Germinal center (tissue), 1 donor: ENCODE measurements at places on chromosomes 13 and 19.

GRCh38 chr13:34867590-34867989 is 74.5 kb upstream of the NBEA start:
- no peak for DNase-seq

GRCh38 chr13:37870895-37871550 is 1.5 kb upstream of the TRPC4 start:
- DNase-seq: no peak

DNA sequence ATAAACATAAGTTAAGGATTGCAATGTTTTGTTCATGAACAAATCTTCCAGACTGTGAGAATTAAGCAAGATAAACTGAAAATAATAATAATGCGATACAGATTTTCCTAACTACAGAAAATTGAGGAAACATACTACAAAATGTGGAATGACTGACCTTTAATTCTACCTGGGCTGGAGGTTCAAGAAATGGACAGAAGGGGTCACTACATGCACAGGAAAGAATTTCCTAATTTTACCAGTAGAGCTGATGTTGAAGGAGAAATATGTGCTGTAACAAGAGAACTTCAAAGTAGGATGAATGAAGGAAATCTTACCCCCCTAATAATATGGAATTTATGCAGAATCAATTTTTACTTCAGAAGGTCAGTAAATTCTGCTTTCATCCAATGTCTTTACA is 62.3 kb downstream of the ZNF627 start:
- DNase-seq: no peak

DNA sequence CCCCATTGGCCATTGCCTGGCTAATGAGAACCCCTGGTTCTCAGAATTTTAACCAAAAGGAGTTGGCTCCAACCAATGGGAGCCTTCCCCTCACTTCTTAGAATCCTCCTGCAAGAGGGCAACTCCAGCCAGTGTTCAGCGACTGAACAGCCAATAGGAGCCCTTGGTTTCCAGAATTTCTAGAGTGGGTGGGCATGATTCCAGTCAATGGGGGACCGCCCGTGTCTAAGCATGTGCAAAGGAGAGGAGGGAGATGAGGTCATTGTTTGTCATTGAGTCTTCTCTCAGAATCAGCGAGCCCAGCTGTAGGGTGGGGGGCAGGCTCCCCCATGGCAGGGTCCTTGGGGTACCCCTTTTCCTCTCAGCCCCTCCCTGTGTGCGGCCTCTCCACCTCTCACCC is 9.5 kb upstream of the SWSAP1 start:
- DNase-seq: no peak

DNA sequence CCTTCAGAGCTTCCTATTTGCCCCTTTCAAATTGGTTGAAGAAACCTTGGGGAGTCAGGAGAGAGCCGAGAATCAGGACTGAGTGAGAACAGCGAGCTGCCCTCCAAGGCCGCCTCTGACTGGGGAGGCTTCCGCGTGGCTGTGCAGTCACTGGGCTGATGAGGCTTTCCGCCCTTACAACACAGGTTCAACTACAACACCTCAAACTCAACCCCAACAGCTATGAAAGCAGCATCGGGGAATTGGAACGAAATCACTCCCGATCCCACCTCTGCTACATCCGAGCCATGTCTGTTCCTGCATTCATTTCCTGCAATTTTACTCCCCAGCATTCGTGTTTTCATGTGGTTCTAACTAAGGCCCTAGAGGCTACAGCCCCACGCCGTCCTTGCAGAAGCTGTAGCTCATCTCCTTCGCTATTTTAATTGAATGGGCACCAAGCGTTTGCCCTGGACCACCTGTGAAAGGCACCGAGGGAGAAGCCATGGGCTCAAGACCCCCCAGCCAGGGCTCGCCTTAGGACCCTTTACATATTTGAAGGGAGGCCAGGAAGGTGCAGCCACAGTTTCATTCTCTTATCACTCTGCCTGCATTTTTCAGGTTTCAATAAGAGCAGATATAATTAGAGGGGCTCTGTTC is 12.3 kb upstream of the RASA3 start:
- no peak for DNase-seq

- peak; percentile 13 for DNase-seq
Observed at GRCh38 chr19:54660964-54661363, 1.8 kb upstream of the LILRB4 start.

- no peak for DNase-seq
Observed at GRCh38 chr19:6465006-6465405, 935 bp downstream of the CRB3 start.

DNA sequence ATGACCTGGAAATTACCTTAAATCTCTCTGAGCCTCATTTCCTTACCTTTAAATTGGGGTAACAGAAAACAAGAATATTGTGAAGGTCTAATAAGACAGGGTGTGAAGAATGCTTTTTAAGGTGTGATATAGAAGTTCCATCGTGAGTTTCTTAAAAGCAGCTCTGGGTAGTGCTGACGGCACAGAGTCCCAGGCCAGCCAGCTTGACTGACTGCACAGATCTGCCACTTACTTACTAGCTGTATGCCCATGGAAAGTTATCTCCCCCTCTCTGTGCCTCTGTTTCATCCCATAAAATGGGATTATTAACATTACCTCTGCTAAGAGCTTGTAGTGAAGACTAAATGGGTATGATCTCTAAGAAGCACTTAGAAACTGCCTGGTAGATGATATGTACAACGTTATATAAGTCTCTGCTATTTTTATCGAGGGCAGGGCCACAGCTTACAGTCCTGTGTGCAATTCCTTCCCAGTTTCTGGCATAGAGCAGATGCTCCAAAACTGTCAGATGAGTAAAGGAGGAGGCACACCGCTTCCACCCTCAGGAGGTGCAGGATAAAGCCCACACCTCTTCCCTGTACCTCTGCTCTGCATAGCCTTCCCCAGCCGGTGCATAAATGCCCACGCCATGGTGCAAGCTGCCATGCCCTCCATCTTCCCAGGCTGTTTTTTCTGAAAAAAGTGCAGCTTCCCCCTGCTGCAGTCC is 99.6 kb downstream of the MBNL2 start:
- no peak for DNase-seq

GRCh38 chr13:33004511-33004910 is 11.7 kb upstream of the KL start:
- no peak for DNase-seq

DNA sequence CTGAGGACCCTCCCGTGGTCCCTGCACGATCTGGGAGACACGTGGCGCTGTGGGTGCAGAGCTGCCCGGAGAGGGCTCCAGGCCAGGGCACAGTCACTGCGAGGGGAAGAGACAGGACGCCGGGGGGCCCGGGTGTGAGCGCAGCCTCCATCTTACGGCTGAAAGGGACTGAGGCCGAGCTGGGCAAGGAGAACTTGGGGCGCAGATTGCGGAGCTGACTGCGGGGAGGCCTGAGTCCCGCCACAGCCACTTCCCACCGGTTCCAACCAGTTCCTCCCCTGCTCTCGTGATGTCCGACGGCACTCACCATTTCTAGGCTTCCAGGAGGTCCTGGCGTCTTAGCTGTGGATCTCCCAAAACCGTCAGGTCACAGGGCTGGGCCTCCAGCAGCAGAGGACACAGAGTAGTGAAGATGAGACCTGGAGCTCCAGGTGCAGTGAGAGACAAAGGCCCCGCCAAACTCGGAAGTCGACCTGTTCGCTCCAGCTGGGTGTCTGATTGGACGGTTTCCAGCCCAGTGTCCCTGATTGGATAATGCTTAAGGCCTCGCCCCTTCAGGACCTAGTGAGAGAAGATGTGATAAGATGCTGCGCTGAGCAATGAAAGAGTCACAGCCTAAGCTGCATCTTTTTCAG is 4.8 kb upstream of the ZNF253 start:
- peak; percentile 64 for DNase-seq

DNA sequence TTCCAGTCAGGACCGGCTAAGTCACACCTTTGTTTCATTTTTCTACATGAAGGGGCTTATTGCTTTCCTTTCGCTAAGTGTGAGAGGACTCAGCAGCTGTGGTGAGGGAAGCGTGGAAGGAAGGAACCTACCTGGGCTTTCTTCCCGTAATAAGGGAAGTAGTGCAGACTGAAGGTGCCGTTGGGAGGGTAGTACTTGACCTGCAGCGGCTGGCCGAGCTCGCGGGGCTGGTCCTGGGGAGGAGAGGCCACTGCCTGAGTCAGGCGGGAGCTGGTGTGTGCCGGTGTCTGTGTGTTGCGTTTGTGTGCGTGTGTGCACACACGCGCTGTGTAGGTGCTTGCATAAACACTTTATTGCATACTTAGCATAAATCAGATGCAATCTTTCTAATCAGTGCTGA is 7.7 kb downstream of the ATP4B start:
- no peak for DNase-seq

- no peak for DNase-seq
Observed at GRCh38 chr19:54160182-54160811, 776 bp upstream of the LENG1 start.

DNA sequence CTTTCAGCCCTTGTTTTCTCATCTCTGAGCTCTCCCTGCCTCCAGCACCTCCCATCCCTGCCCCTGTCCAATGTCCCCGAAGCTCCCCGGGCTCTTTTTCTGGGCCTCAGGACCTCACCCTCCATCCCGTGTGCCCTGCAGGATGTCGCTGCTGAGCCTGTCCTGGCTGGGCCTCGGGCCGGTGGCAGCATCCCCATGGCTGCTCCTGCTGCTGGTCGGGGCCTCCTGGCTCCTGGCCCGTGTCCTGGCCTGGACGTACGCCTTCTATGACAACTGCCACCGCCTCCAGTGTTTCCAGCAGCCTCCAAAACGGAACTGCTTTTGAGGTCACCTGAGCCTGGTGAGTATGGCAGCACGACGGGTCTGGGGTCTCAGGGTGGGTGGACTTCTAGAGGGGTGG is 51.1 kb upstream of the CYP4F8 start:
- DNase-seq: no peak

DNA sequence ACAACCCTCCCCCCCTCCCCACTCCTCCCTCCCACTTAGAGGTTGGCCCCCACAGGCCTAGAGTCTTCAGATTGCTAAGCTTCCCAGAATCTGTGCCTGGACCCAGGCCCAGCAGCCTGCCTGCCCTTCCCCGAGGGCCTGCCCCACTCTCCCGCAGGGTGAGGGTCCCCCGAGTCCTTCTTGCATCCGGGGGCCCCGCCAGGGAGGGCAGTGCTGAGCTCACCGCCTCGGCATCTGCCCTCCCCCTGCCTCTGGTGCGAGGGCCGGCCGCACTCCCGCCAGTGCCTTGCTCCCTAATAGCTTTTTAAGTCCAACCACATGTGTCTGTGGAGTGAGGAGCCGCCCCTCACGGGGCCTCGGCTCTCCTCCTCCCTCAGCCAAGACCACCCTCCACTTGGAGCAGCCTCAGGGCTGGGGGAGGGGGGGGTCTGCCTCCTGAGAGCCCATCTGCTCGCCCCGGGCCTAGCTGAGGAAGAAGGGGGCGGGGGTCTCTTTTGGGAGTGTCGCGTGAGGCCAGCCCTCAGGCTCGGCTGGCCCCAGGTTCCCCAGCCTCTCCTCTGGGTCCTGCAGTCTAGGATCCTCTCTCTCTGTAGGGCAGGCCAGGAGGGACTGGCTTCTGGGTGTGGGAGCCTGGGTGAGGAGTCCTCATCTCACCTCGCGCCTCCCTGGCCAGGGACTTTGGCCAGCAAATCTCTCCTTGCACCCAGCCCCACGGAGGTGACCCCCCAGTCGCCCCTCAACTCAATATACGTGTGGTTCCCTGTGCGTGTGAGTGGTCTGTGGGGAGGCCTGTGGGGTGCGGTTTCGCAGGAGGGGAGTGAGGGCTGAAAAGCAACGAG is 47.2 kb downstream of the LYL1 start:
- DNase-seq: no peak

DNA sequence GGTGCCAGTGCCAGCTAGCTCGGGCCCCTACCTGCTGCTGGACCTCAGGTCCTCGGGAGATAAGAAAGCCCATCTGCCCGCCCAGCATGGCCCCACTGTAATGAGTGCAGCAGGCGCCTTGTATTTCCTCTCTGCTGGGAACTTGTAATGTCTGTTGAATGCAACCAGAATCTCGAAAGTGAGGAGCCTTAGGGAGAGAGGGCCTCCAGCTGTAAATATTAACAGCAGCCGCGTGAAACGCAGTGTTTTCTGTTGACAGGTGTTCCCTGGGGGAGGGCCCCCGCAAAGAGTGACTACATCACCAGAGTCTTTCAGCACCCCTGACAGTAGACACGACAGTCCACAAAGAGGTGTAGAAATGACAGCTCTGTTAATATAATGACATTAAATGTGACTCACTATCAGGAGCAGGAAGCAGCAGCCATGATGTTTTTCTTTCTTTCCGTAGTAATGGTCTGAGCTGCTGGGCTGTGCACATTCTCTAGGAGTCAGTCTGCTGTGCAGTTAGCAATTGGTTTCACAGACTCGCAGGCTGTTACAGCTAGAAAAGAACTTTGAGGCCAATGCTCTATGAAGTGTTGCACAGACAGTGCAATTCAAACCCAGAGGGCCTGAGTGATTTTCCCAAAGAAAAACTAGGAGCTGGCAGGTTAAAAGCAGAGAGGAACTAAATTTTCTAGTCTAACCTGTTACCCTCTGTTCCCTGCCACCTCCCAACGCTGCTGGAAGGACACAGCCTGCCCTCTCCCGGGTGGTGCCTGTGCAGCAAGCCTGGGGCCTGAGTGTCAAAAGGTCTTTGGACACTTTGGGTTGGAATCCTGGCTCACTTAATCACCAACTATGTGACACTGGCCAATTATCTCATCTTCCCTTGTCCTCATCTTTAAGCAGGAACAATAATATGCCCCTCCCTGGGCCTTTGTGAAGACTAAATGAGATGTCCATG is 58.6 kb upstream of the WASF3 start:
- no peak for DNase-seq

- no peak for DNase-seq
Observed at GRCh38 chr13:23392313-23392712, 41.2 kb downstream of the SACS start.

- DNase-seq: no peak
Observed at GRCh38 chr13:110351636-110352420, 44.7 kb downstream of the COL4A2 start.

DNA sequence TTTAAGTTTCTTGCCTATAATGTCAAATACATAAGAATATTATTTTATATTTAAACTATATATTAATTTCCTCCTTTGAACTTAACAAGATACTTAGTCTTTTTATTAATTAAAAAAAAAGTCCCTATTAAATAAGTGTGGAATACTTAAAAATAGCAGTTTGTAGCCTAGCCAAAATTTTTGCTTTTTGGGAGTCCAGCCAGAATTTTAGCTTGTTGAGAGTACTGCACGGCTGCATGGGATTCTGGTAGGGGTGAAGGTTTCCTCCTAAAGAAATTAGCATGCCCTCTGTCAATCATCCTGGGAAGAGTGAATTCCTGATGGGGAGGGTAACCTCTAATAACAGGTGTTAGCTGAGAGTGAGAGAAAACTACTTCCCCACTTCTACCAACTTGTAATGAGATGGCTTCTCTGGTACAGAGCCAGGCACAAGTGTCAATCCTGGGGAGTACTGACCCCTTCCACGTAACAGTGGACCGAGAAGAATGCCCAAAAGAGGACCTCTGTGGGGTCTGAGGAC is 195.7 kb downstream of the SPRY2 start:
- DNase-seq: no peak
